ENCODE measurements at places on chromosomes 6 and 20.
A peak's percentile ranks its signal among the peaks of the same experiment; 100 is the strongest.

DNA sequence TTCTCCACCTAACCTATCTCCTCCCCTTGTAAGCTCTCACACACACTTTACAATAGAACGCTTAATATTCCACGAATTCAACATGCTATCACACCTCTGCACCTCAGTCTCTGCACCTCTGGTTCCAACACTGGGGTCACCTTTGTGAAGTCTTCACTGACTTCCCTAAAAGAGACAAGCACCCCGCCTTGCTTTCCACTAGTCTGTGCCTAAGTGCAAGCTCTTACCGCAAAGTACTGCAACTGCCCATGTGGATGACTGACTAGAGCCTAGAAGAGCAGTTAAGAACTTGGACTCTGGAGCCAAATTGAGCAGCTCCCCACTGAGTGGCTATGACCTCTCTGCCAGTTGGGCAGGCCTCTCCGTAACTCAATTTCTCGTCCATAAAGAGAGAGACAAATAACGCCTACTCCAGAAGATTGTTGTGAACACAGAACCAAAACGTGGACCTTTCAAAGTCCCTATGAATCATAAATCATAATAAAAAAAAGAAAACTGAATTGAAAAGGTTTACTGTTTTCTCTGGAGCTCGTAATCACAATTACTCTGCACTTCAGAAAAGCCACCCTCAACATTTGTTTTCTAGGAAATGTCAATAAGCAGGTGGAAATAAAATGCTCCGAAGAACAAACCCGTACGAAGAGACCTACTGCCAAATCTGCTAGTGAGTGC, 1.2 kb downstream of the IFNGR1 start:
- DNase-seq = no peak

DNA sequence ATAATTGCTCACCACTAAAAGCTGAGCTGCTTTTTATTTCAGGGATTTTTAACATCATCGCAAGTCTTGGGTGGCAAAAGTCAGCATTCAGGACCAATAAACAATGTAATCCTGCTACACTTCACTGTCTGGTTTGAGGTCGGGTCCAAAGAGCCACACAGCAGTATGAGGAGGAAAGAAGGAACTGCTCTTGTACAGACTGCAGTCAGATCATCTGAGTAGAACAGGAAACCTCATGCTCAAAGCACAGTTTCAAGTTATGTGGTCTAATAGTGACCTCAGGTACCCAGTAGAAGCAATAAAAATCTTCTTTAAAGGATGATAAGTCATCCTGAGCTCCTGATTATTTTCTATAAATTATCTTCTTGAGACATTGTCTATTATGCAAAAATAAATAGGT, 211.4 kb downstream of the FUT9 start:
- DNase-seq = no peak

DNA sequence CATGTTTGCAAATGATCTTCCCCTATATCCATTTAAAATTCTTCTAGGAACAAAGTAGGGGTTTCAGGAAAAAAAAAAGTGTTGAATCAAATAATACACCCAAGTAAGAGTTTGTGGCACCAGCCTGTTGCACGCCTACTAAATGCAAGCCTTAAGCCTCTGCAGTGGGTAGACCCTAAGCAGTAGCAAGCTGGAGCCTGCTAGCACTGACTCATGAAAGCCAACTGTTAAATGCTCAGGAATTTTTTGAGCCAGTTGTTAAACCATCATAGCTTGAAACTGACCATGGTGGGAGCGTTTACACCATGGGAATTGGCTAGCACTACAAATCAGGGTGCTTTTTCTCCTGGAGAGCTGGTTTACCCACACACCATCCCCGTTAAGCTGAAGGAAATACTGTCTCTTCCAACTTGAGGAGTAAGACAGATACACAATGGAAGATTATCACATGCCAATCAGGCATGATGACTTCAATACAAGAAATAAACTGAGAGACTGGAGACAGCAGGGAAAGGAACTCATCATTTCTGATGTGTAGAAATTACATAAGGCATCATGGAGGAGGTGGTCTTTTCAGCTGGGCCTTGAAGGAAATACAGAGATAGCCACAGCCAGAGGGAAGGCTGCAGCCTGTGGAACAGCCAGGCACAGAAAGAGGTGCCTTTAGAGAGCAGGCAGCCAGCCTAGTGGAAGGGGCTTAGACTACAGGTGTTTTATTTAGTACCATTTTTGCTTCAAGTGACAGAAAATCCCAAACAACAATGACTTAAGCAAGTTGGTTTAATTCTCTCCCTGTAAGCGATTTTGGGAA, 110.8 kb downstream of the SNX5 start:
- DNase-seq = no peak

DNA sequence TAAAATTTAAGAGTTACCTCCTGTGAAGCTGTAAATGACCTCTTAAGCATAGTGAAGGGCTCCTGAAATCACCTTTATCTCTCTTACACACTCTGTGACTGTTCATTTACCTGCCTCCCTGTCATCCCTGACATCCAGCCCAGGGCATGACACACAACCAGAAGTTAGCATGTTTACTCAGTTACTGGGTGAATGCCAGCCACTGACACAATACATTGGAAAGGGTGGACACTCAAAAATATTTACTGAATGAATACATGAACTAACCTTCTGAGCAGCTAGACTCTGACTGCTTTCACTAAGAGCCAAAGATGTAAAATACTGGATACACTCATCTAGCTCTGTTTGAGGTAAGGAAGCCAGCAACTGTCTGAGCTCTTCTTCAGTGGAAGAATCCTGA, 25.3 kb downstream of the SERAC1 start:
- no peak for DNase-seq

DNA sequence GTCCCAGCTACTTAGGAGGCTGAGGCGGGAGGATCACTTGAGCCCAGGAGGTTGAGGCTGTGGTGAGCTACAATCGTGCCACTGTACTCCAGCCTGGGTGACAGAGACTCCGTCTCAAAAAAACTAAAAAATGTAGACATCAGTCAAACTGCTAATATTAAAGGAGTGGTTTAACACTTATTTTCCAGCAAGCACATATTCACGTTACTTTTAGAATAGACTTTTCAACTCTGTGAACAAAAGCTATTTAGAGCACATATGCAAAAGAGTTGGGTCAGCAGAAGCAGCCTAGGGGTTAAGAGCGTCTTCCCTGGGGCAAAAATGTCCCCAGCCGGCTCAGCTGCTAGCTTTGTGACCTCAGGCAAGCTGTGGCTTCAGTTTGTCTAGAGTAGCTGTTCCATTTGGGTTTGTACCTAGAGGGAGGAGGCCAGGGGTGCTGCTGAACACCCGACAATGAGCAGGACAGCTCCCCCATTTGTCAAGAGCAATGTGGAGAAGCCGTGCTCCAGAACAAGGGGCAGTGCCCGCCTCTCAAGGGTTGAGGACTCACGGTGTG, 62.5 kb upstream of the PTGIS start:
- peak; percentile 91 for DNase-seq

DNA sequence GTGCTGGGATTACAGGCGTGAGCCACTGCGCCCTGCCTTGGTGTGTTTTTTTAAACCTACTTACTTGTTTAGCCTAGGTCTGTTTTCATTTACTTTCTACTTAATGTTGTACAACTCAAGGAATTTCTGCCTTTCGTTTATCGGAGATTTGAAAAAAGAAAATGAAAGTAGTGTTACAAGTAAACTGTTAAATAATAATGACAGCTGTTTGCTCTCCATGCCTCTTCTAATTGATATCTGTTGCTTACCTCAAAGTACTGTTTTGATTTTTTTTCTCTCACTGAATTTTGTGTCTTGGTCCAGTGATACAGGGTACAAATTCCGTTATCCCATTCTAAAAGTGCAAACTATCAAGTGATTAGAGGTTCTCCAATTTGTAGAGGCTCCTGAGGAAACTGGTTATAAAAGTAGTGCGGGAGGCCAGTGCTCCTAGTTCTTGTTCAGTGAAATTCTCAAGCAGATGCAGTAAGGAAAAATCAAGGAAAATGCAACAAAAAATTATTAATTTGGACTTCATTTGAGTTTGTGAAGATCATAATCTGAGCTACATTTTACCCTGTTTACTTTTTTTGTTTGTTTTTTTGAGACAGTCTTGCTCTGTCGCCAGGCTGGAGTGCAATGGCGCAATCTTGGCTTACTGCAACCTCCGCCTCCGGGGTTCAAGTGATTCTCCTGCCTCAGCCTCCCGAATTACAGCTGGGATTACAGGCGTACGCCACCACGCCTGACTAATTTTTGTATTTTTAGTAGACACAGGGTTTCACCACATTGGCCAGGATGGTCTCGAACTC, 2.2 kb downstream of the UBR2 start:
- no peak for DNase-seq

DNA sequence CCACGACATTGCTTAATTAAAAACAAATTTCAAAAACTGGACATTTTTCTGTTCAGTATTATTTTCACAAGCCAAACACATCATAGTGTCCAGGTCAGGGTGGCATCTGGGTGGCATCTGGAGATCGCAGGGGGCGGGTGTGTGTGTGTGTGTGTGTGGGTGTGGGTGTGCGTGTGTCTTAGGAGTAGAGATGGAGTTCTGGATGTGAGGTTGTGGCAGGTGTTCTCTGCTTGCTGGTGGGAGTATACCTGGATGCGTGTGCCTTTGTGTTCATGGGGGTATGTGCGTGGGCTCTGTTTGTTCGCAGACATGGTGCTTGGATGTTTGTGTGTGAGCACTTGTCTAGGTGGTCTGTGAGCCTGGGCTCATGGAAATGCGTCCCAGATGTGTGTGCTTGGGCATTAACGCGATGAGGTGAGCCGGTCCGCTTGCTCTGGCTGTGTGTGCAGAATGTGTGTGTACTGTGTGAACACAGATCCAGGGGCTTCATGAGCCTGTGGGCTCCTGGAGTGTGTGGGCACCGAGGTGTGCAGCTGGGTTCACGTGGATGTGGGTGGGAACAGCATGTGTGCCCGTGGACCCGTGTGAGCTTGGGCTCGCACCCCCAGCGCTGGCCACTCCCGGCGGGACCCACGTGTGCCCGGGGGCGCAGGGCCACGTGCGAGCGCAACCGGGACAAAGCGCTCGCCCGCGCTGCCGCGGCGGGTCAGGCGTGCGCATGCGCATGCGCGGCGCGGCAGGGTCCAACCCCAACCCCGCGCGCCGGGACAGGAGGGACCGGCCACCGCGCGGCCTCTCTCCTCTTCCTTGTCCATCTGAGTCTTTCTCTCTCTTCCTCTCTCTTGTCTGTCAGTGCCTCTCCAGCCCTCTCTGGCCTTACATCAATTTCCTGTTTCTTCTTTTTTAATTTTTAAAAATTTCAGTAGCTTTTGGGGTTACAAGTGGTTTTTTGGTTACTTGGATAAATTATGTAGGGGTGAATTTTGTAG, 60.4 kb downstream of the SRC start:
- DNase-seq = no peak

- no peak for DNase-seq
Observed at GRCh38 chr6:167122827-167123657, at the start of gene CCR6. TSS of gene CCR6 (plus strand) at chr6:167123096. CDS start at chr6:167136135, 13,039 bp downstream.

DNA sequence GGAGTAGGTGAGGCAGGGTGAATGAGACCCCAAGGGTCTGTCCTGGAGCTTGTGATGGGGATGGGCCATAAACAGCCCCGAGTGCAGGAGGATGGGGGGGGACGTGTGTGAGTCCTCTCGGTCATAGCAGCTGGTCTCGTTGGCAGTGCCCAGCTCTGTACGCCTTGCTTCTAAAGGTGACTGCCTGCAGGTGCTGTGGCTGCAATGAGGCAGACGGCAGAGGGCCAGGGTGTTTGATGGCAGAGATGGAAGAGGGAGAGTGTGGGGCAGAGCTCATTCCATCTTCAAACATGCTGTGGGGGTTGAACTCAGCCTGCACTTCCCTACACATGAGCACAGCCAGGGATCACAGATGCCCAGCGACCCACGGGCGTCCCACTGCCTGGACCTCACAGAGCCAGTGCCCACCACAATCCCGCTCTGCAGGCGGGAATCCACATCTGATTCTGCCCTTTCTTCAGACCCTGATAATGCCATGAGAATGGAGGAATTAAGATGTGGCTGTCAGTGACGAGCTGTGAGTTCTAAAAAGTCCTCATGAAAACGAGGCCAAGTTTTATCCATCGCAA, 123.3 kb upstream of the CDH4 start:
- DNase-seq = no peak

DNA sequence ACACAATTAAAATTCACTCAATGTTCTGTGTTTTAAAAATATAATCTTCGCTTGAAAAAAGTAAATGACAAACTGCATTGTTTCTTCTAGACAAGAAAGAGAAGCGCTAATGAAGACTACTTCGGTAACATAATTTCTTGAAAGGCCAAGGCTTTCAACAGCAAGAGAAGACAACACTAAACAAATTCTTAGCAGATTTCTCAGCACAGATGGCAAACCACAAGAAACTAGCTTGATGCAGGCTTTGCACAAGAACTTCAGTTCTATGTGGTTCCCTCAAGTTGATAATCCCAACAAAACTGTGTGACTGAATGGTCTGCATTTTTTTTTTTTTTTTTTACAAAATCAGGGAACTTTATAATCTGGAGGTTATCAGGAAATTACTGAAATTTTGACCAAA, 447.4 kb upstream of the NRSN1 start:
- DNase-seq = no peak

DNA sequence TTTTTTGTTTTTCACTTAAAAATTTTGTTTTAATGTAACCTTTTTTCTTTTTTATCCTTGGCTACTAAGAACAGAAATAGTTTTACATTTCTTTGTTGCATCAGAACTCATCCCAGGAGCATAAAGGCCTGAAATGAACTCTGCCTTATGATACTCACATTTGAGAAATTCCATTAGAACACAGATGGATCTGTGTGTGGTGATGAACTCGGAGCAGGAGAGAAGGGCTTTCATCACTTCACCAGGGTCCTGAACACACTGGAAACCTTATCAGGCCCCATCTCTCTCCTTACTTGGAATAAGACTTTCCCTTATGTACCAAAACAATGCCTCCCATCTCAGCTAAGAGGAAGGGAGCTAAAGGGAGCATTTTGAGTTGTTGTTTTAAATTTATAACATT, 139.4 kb downstream of the PHF3 start:
- DNase-seq = no peak

DNA sequence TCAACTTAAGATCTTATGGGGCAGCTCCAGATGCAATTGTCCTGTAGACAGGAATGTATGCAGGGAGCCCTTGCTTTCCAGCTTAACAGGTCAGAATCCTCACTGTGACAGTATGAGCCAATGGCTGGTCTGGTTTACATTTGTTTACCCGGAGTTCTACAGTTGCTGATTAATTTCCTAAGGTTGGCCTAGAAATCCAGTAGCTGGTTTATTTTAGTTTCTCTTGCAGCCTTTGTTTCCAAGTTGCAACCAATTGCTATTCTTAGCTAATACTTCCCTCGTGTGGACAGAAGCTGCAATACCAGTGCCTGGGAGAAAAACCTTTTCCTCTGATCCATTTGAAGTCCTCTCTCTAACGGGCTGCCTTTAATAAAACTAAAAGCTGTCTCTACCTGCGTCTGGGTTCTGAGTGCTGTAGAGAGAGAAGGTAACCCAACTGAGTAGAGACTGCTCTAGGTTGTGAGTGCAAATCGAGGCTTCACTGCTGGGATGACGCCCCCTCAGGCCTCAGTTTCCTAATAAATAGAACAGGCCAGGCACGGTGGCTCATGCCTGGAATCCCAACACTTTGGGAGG, 45.9 kb downstream of the ZNF217 start:
- peak; percentile 21 for DNase-seq

GRCh38 chr20:6519556-6519955, 247.9 kb upstream of the BMP2 start:
- no peak for DNase-seq

- no peak for DNase-seq
Observed at GRCh38 chr20:5859608-5860007, 90.7 kb downstream of the TRMT6 start.

Data from GM12878 (cell line).